ENCODE measurements at places on chromosomes 7 and 10.
A peak's percentile ranks its signal among the peaks of the same experiment; 100 is the strongest.

GRCh38 chr7:35374858-35375257 is 121.0 kb upstream of the TBX20 start:
- no peak for DNase-seq

DNA sequence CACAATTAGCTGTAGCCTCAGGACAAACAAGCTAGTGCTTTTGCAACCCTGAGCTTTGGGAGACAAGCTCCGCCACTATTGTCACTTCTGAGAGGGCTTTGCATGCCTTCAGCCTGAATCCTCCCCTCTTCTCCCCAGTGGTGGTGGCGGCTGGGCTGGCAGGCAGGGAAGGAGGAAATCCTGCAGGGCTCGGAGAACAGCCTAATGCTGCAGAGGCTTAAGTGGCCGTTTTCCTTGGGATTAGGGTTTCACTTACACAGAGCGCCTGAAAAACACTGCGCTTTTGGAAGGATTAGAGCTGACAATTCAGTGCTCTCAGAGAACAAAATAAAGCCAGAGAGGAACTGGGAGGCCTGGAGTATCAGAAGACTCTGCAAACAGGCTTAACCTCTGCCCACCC is 71.3 kb downstream of the PAX2 start:
- no peak for DNase-seq

DNA sequence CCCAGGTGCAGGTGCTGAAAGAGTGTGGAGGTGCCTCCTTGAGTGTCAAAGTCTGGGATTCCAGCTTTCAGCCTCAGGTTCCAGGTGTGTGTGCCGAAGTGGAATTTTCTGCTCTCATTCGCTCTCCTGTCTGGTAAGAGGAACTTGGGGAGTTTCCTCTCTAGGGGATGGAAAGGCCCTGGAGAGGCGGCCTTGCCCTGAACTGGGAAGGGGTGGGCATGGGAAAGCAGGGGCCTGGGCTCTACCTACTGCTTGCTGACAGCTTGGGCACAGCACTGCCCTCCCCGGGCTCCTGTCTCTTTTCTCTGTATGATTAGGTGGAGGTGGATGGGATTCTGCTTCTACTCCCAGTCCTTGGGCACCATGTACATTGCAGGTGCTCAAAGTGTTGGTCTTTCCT is 192.8 kb downstream of the ZNF716 start:
- no peak for DNase-seq

DNA sequence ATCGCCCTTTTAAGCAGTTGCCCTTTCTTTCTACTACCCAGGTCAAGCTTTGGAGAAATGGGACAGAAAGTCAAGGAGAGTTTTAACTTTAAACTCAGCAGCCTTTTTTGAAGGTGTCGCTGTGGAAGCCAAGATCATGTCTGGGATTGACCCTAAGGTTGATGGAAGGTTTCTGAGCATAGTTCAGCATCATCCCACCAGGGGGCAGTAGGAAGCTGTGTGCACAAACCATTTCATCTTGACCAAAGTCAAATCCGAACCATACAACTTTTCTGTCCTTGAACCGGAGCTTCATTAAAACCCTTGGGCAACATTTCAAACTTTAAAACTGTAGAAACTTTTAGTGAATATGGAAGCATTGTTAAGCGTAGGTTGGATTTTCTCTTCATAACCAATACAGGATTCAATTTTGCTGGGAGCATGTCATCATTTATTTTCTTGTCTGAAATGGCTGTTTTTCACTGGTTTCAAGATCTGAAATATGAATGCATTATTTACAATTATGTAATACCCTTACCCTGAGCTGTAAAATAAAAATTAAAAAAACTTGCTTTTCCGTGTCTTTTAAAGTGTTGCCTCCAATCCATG is 214.4 kb upstream of the KIAA1217 start:
- DNase-seq: peak; percentile 67

DNA sequence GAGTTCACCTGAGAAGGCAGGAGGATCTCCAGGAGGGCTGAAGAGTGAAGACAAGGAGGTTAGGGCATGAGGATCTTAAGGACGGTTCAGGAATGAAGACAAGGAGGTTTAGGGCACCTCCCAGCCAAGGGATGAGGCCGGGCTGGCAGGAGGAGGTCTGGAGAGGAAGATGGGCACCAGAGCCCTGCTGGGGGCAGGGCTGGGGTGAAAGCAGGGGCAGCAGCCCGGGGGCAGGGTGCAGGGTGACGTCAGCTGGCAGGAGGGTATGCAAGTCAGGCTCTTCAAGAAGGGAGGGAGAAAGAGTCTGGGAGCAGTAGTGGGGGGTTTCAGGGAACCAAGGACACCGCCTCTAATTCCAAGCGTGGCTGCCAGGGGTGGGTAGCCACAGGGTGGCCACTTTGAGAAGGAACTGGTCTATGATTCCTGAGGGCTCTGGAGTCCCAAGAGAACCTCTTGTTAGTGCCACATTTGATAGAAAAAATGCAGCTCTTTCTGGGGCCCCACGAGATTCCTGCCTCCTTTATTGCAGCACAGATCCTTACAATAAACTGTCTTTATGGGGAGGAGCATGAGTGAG is 101.6 kb downstream of the C10orf90 start:
- DNase-seq: no peak

- DNase-seq: peak; percentile 50
Observed at GRCh38 chr7:11548532-11548931, 283.5 kb downstream of the THSD7A start.

- peak; percentile 87 for DNase-seq
Observed at GRCh38 chr10:127922675-127923366, 15.9 kb downstream of the PTPRE start.

DNA sequence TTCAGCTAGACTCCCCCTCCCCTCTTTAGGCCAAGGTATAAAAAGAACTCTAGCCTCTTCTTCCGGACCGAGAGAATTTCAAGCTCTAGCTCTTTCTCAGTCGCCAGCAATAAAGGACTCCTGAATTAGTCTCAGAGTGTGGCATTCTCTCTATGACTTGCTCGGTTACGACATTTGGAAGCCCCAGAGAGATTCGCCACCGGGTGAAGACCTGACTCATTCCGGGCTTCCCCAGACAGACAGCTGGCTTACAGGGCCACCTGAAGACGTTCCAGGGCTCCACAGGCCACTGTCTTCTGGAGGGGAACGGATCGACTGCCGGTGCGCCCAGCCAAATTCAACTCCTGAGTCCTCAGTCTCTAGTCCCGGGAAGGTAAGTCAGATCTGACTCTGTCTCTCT is at the start of gene AKR1B15:
AKR1B15 (plus strand) TSS at position 234 of the 400 bp plus-strand sequence. CDS start 15,510 bp downstream, outside the sequence.
- peak; percentile 79 for DNase-seq

- DNase-seq: no peak
Observed at GRCh38 chr7:130821864-130822263, 87.9 kb upstream of the KLF14 start.

- no peak for DNase-seq
Observed at GRCh38 chr7:2934984-2935740, 91.1 kb upstream of the GNA12 start.

DNA sequence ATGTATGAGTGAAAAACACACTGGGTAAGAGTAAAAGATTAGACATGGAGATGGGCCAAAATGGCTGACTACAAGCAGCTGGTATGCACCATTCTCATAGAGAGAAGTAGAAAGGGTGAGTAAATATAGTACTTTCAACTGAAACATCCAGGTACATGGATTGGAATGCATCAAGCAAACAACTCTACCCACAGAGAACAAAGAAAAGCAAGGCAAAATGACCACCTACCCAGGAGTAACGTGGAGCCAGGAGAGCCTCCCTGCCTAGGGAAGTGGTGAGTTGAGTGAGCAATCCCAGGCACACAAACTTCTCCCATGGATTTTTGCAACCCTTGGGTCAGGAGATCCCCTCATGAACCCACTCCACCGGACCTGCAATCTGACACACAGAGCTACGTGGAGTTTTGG is 212.8 kb downstream of the PTN start:
- peak; percentile 95 for DNase-seq

DNA sequence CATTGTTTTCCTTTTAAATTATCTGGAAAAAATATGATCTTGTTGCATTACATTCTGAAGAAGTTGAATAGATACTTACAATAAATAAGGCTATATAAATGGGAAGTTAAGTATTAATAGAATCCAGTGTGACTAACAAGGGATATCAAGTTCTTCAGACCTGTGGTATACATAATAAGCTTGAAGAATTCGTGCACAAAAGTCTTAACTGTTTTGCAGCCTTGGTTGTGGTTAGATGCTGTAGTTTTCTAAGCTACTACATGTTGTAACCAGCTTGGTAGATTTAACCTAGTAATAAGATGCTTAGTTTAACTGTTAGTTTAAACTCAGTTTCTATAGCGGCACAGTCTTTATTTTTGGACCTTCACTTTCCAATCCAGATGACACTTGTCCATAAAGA is 106.2 kb upstream of the GLCCI1 start:
- DNase-seq: no peak
